ENCODE measurements at places on chromosomes 6 and 20.
A peak's percentile ranks its signal among the peaks of the same experiment; 100 is the strongest.

DNA sequence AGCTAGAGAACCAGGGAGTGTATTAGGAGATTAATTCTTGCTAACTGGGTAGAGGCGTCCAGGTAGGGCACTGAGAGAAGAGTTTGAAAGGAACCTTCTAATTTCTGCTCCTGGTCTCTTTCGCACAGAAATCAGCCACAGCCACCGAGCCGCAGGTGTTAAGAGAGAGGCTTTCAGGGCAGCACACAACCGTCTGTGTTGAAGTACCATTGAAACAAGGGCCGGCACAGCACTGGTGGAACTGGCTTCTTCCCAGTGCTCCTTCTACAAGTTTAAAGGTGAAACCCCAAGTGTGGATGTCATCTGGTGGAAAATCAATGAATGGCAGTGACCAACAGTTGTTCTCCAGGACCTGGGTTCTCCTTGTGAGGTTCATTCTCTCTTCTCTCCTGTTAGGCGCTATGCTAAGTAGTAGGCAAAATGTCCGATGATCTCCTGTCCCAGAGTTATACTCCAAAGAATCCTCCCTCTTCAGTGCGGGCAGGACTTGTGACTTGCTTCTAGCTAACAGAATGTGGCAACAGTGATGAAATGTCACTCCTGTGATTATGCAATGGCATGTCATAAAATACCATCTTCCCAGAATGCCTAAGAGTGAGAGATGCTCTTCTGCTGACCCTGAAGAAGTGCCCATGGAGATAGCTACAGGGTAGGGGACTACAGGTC lies 15.0 kb upstream of the RIN2 start:
- DNase-seq = no peak

- no peak for DNase-seq
Observed at GRCh38 chr20:13910492-13910891, 79.9 kb downstream of the SEL1L2 start.

- DNase-seq = no peak
Observed at GRCh38 chr6:7124636-7125035, 16.9 kb downstream of the RREB1 start.

DNA sequence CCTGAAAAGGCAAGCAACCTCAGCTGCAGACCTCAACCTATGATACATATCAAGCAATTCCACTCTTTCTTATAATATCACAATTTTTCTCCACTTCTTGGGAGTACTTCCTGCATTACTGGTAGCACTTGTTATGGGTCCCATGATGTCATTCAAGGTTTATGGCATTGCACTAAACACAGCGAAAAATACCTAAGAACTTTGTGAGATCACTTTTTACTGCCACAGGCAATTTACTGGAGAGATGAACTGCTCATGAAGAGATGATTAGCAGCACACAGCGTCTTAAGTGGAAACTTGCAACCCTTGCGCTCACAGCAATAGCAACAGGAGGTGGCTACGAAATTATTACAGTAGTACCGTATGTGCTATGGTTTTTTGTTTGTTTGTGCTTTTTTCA lies 19.3 kb upstream of the RIMS4 start:
- no peak for DNase-seq

- DNase-seq = no peak
Observed at GRCh38 chr6:159540883-159541282, 152.2 kb downstream of the SOD2 start.

DNA sequence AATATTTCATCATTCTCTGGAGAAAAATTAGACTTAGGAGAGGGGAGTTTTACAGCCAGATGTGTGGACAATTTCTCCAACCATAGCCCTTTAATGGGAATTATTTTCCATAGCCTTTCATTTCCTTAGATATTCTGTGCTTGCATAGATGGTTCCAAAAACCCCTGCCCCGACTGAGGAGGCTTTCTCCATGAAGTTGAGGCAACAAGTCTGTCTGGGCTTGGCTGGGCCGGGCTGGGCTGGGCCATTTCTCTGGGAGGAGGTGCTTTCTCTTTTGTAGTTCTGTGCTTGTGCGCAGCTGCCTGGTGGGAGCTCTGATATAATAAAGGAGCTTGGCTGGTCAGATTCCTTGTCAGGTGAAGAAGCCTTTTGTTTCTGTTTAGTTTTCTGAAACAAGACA lies 71.4 kb downstream of the SOBP start:
- peak; percentile 69 for DNase-seq

DNA sequence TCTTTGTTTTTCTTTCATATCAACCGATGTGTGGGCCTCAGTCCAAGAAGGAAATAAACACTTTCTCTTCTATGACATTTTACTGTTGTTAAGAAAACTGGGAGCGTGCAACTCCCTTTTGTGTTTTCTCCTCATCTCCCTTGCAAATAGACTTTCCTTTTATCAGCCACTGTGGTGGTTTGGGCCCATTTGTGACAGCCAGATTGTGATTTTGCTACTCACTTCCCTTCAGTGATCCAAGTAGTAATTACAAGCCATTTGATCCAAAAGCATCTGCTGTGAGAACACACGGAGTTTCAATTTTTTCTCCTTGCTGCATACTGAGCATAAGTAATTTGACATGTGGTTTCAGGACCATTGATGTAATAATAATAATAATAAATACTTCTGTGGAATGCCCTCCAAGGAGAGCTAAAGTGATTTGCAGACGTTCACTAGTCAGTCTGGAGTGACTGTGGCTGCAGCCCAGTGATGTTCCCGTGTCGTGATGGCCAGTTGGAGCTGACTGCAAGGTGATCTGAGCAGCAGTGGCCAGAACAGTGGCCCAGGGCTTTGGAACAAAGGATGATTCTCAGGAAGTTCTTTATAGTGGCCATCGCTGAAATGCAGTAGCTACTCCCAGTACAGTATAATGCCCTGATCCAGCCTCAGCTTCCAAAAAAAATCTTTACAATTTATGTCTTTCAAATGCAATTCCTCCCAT lies 91.9 kb upstream of the CLDN20 start:
- no peak for DNase-seq

GRCh38 chr6:31308050-31308844 lies 36.4 kb upstream of the HLA-C start:
- DNase-seq = no peak

GRCh38 chr20:38645351-38645750 lies 43.7 kb downstream of the ARHGAP40 start:
- no peak for DNase-seq

DNA sequence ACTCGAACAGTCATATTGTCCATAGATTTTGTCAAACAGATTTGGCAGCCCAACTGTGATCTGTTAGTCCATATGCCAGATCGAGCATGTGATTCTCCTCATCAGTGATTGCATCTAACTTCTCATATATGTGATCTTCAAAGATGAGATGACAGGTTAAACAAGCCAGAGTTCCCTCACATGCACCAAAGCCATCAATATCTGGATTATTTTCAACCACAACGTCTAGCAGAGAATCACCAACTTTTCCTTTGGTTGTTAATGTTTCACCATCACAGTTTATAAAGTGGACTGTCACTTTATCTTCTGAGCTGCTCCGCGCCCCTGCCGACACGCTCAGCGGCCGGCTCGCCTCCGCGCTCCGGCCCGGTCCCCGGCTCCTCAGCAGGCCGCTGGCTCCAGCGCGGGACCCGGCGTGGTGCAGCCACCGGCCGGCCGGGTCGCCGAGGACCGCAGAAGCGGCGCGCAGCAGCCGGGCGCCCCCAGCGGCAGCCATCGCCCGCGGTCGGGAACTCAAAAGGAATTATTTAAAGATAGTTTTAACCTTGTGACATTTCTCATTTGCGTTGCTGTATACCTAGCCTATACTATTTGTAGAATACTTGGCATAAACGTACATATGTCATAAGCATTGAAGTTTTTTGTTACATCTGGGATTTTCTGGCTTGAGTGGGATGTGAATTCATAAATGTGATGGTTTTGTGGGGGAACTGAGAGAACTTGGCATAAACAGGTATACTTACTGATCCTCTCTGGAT lies 40.1 kb upstream of the DYNLRB1 start:
- peak; percentile 72 for DNase-seq

GRCh38 chr20:64180673-64181072 lies 16.4 kb downstream of the MYT1 start:
- DNase-seq = no peak

DNA sequence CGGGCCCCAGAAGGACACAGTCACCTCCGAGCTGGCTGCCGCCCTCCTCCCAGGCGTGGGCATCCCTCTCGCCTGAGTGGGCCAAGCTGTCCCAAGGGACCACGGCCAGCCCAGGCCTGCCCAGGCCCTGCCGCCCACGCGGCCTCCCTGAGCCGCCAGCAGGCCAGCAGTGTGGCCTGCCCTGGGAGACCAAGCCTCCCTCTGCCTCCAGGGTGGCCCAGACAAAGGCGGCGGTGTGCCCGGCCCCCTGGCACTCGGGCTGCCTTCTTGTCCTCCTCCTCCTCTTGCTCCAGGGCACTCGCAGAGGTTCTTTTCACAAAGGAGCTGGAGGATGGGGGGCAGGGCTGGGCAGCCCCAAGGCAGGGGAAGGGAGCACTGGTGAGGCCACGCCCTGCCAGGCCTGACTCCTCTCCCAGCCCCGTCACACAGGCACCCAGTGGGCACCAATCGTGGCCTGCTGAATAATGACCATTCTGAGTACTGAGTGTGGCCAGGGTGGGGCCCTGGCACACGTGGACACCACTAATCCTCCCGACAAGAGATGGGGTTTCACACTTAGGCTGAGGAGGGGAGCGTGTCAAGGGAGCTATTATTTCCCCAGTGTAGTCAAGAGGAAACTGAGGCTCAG lies 25.3 kb downstream of the NOL4L start:
- DNase-seq = no peak

GRCh38 chr6:45843848-45844521 lies 171.7 kb downstream of the CLIC5 start:
- no peak for DNase-seq

GRCh38 chr6:76703285-76703684 lies 630.8 kb upstream of the IMPG1 start:
- no peak for DNase-seq

DNA sequence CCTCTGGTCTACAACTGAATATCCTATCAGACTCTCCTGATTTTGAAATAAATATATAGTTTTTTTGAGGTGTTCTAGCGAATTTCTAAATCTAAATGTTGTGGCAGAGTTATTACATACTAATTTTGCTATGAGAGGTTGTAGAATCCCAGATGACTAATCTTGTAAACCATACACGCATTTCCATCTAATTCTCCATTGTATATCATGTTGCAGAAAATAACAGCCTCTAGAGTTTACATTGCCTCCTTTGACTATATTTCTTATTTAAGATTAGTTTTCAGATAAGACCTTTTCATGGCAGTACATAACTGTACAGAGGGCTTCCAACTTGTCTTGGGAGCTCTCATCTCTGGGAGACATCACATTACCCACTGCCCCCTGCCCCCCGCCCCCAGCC lies 22.9 kb downstream of the PTPN1 start:
- DNase-seq = no peak

DNA sequence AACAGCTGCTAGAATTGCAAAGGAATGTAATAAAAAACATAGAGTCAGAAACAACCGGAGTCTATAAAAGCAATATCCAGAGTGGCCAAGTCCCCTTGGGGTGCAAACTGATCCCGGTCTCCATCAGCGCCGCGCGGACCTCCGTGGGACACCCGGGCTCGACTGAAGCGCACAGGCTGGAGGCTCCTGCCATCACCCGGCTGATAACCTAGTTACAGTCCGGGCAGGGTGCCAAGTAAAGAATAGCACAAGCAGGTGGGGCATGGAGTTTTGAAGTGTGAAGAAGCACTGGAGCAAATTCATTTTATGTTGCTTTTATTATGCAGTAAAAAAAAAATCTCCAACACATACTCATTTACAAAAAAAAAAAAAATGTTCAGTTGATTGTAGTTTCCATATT lies 205.1 kb upstream of the GMDS start:
- peak; percentile 75 for DNase-seq

GRCh38 chr6:165702669-165703068 lies 39.6 kb upstream of the PDE10A start:
- no peak for DNase-seq

- DNase-seq = no peak
Observed at GRCh38 chr6:112296122-112296521, 41.8 kb upstream of the LAMA4 start.

Data from sciatic nerve (tissue), 2 donors.